Left renal cortex interstitium (tissue), 4 donors: ENCODE measurements at places on chromosomes 4 and X. TPM values are rescaled to one million over a fixed set of nuclear protein-coding genes. Genes with fewer than 3 reads are reported as not detected.

DNA sequence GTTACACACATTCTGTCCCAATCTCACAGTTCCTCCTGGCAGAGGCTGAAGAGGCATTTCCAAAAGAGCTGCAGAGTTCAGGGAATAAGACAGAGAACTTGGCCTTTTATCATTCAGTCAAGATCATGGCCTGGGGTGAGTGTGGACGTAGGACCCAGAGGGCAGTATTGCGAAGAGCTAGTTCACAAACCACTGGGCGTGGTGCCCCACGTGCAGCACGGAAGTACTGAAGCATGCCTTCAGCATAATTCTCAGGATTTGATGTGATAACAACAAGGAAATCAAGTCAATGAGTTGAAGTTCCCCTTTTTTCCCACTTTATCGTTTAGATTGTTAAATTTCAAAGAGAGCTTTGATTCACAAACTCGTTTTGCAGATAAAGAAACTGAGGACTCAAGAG lies 117.7 kb downstream of the RELL1 start:
- DNase-seq: no peak

DNA sequence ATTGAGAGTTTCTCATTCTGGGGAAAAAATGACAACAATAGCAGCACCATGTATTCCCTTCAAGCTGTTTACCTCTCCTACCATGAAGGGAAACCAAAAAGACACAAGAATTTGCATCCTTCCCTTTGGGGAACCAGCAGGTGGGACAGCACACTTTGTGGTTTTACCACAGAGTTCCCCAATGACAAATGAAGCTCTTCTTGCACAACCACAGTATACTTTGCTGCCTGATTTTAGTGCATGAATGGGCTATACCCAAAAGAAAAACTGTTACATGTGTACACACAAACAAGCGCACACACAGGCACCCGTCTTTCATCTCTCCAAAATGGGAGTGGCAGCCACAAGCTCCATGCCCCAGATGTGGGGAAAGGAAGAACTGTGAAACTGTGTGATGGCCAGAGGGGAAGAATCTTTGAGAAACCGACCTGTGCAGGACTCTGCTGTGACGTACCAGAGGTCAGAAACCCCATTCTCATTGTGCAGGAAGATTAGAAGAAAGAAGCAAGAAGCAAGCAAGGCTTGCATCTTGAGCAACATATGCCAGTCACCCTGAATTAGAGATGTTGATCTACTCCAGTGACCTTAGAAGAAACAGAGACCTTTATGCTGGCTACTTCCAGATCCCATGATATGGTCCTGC lies 2.7 kb upstream of the MAML3 start:
- DNase-seq: no peak

- DNase-seq: no peak
Observed at GRCh38 chr4:30743897-30744296, 23.7 kb downstream of the PCDH7 start.

- DNase-seq: no peak
Observed at GRCh38 chr4:188139671-188140070, 430 bp downstream of the TRIML1 start.

- no peak for DNase-seq
Observed at GRCh38 chr4:11250510-11250909, 178.2 kb downstream of the HS3ST1 start.

HSFX3 gene
- not detected for polyA plus RNA-seq

GRCh38 chr4:174523025-174523693 lies 871 bp upstream of the HPGD start:
- no peak for DNase-seq

- no peak for DNase-seq
Observed at GRCh38 chrX:42109428-42109827, 186.1 kb upstream of the CASK start.

DNA sequence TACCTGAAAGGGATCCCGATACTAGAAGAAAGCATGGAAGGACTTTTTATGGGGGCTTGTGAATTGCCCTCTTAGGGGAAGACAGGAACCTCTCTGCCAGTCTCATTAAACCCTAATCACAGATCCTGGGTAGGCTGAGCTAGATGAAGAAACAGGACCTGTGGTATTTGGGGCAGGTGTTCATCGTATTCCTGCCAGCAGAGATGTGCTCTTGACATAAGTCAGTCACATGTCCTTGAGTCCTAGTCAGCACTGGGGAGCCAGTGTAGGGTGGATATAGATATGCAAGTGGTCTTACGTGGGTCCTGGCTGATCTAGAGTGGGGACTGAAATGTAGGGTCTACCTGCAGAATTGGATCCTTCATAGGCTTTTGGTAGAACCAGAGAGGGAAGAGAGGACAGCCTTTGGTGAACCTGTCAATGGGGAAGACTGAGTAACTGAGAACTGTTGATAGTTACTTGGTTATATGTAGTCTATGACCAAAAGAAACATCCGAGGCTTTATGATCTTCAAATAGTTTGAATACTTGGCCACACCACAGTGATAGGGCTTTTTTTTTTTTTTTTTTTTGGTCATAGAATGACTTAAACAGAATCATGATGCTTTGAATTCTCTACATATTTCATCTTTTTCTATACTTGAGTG lies 63.5 kb upstream of the WDR1 start:
- no peak for DNase-seq

DNA sequence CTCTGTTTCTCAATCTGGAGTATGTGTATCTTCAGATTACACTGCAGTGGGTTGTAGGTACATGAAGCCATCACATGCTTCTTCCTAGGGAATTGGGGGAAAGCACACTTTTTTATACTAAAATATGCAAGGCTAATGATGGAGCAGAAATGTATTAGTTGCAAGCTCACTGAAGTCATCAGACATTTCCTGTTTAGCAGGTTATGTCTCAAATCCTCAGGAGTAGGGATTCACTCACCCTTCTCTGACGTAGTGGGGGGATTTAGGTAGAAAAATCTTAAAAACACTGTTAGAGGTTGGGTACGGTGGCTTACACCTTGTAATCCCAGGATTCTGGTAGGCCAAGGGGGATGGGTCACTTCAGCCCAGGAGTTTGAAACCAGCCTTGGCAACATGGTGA lies 128.4 kb upstream of the GPC4 start:
- DNase-seq: no peak

- DNase-seq: no peak
Observed at GRCh38 chr4:5211282-5211839, 160.1 kb downstream of the STK32B start.

GAGE1 gene
- not detected for polyA plus RNA-seq

DCAF4L1 gene
- 0.44 TPM for polyA plus RNA-seq

GRCh38 chr4:83629945-83630721 lies 94.2 kb downstream of the GPAT3 start:
- no peak for DNase-seq

DNA sequence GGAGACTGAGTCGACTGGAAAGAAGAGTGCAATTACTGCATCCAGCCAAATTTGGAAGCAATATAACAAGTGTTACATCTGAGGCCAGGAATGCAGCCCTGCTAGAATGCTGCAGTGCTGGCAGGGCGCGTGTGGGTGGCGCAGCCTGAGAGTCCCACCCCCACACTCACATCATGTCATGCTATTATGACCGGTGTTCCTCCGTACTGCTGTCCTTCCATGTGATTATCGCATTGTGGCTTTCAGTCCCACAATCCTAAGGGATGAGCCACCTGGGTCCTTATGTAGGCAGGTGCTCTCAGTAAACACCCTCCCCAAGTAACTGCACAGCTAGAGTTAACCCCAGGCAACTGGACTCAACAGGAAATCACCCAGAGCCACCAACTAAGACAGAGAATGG lies 122.6 kb upstream of the CPEB2 start:
- DNase-seq: no peak

- no peak for DNase-seq
Observed at GRCh38 chrX:150361777-150362351, 1.3 kb upstream of the MAMLD1 start.

GRCh38 chr4:148359769-148360168 lies 82.4 kb downstream of the NR3C2 start:
- no peak for DNase-seq

DNA sequence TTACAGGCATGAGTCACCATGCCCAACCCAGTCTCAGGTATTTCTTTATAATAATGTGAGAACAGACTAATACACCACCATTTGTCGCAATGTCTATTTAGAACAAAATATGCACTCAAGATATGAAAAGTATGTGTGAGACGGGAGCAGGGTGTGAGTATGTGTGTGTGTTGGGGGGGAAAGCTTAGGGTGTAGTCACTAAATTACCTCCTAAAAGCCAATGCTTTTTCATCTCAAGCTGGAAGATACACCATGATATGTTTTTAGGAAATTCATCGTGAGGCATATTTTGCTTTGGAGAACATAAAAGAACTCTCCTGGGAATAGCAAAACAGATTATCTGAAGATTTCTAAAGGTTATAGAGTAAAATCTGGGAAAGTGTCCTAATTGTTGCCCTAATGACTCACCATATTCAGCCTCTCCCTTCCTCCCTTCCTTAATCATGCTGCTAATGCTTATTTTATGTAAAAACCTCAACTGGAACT lies 262.7 kb downstream of the PDHA2 start:
- DNase-seq: no peak

- no peak for DNase-seq
Observed at GRCh38 chrX:40514376-40514775, 66.4 kb upstream of the ATP6AP2 start.

SLC26A1 gene
- polyA plus RNA-seq: 11.3 TPM

GRCh38 chr4:85153221-85153620 lies 186.7 kb upstream of the WDFY3 start:
- DNase-seq: no peak

PRSS12 gene
- 13.4 TPM for polyA plus RNA-seq

DNA sequence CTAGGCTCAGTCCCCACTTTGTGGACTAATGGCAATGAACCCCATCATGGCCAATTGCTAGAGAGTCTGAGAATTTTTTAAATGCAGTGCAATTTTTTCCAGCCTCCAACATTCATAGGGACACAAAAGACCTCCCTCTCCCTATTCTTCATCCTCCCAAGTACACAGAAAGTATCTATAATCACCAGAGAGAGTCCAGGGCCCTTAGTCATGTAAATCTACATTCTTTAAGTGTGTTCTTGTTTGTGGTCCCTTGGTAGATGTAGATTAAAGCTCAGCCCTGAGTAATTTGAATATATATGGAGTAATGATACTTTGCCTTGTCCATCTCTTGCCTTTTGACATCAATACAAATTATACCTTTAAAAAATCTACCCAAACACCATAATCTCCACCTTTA lies 51.3 kb upstream of the ATXN3L start:
- no peak for DNase-seq

GRCh38 chrX:150163956-150164726 lies 199.0 kb upstream of the MAMLD1 start:
- no peak for DNase-seq

GRCh38 chr4:112082954-112083586 lies 62.2 kb upstream of the FAM241A start:
- no peak for DNase-seq
